ENCODE measurements at places on chromosomes 16 and 17. TPM values are rescaled to one million over a fixed set of nuclear protein-coding genes. Genes with fewer than 3 reads are reported as not detected.
A peak's percentile ranks its signal among the peaks of the same experiment; 100 is the strongest.

DNA sequence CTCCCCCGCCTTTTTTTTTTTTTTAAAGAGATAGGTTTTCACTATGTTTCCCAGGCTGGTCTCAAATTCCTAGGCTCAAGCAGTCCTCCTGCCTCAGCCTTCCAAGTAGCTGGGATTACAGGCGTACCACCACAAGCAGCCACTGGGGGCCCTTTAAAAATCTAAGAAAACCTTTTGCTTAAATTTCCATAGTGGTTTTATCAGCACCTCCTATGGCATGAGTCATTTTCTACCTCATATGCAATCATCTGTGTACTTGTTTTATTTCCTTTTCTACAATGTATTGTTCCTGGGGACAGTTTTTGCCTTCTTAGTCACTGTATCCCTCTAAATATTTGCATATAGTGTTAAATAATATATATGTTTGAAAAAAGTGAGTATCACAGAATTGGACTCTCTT, 29.2 kb downstream of the GNA13 start:
- DNase-seq: no peak

HS3ST3B1 gene
- total RNA-seq: 0.72 TPM

MFAP4 gene
- 171 TPM for total RNA-seq

- DNase-seq: no peak
Observed at GRCh38 chr17:79131701-79132100, 57.1 kb downstream of the ENGASE start.

RNU2-1 gene
- total RNA-seq: not detected

UTS2R gene
- total RNA-seq: 0.48 TPM

ASPHD1 gene
- total RNA-seq: not detected

CDRT15 gene
- not detected for total RNA-seq

CD300LB gene
- 0.24 TPM for total RNA-seq

GRCh38 chr17:13346081-13346533, 255.6 kb downstream of the HS3ST3A1 start:
- DNase-seq: peak; percentile 22

GRCh38 chr16:83310816-83311215, 497.0 kb upstream of the HSBP1 start:
- no peak for DNase-seq

DNA sequence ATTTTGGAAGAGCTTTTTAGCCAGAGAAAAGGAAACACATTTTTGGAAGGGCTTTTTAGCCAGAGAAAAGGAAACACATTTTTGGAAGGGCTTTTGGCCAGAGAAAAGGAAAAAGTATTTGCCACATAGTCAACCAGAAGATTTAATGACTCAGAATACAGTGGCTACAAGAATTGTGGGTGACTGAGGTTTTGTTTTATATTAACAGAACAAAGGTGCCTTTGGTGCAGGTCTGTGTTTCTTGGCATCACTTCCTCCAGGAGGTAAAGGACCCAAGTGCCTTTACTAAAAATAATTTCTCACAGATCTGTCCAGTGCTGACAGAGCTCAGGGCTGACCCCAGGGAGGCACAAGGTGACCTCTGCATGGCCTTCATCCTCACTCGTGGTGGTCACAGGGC, 363.1 kb downstream of the CA10 start:
- no peak for DNase-seq

ABCC11 gene
- 0.96 TPM for total RNA-seq

DNA sequence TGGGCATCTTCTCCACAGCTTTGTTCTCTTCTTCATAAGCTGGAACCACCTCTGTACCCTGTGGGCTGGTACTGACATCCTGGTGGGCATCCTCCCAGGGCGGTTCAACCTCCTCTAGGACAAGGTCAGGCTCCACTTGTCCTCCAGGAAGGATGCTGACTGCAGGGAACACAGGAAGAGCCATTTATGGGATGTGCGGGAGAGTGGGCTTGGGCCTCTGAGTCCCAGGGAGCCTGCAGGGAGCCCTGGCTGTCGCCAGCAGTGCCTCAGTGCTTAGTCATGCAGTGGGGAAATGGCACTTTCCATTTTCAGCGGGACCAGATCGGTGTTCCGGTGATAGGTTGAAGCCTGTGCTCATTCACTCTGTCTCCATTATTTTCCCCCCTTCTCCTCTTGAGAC, 20.5 kb downstream of the CNGB1 start:
- no peak for DNase-seq

KCNH4 gene
- total RNA-seq: not detected

KRTAP1-4 gene
- not detected for total RNA-seq

- DNase-seq: peak; percentile 92
Observed at GRCh38 chr16:49701789-49702494, 154.0 kb downstream of the ZNF423 start.

GRCh38 chr16:2238838-2239675, 2.8 kb downstream of the DNASE1L2 start:
- DNase-seq: no peak

AGRP gene
- total RNA-seq: not detected

TPSG1 gene
- total RNA-seq: not detected
